ENCODE measurements at places on chromosomes 5 and 9.

- DNase-seq, result no peak
Observed at GRCh38 chr9:129036923-129037766, 719 bp downstream of the MIGA2 start.

GRCh38 chr5:155508673-155509072, 495.1 kb downstream of the KIF4B start:
- no peak for DNase-seq

DNA sequence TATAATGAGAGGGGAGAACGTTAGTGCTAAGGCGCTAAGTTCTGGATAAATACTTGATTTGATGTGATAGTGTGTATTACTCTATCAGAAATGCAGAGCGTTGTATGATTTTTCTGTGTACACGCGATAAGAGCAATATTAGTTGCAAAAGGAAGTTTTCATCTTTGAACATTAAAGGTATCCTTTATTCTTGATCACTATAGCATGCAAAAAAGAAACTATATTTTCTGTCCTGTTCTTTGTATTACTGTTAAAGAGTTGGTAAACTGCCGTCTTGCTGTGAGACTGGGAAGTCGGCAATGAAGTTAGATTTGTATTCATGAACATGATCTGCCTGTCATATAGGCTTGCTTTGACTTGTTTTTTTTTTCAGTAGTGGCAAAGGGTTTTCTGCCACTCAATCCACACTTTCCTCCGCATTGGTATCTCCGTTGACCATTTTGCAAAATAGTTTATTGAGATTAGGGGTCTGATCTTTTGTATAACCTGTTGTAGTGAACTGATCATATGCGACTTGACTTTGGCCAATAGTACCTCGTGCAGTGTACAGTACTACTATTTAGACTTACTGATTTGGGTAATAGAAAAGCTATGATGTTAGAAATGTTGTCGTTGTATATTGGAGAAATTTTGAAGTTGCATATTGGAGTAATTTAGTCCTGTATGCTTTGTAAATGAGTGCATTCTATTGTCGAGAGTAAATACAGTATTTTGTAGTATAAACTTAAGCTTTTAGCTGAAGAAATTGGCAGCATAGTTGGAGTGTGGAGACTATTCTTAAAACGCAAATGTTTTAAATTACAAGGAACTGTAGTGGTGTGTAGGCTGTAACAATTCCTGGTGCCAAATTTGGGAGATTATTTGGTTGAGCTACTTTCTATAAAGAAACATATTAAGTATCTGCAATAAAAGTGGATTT, 1.7 kb downstream of the DENND4C start:
- DNase-seq, result no peak

DNA sequence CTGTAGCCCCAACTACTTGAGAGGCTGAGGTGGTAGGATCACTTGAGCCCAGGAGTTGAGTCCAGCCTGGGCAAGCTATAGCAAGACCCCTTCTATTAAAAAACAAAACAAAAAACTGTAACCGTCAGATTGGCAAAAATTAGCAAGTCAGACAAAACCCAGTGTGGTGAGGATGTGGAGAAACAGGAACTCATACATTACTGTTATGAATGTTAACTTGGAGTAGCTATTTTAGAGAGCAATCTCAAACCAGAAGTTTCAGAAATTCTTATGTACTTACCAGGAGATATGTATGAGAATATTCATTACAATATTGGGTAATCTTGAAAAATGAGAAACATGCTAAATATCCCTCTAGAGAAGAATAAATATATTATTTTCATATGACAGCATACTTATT, 120.3 kb downstream of the INVS start:
- DNase-seq, result no peak

DNA sequence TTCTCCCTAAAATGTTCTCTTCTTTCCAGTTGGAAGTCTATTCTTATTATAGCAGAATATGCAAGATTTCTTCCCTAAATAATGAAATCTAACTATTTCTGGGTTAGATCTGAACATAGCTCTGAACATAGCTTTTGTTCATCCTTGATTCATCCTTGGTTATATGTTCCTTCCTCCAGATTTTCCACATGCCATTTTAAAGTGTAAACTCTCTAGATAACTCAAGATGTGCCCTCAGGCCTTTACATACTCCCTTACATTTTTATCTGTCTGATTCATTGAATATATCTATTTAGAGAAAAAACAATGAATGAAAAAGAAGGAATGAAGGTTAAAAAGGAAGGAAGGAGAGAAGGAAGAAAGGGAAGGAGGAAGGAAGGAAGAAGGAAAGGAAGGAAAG, 100.9 kb downstream of the FBXO38 start:
- peak; percentile 29 for DNase-seq

DNA sequence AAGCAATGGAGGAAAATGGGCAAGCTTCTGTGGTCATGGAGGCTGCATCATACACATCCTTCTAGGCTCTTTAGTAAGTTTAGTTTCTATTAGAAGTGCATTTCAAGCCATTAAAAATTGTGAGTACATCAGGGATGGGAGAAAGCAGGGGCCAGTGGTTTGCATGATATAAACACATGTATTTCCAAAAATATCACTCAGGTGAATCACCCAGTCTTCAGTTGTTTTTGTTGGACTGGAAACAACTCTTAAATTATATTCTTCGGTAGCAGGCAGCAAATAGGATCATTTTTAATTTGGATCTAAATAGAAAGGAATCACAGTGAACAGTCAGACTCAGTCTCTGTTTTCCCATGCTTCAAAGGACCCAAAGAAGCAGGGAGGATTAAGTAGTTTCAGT, 657.9 kb downstream of the TLR4 start:
- no peak for DNase-seq

- DNase-seq, result no peak
Observed at GRCh38 chr9:108095496-108095895, 605.9 kb upstream of the KLF4 start.

- DNase-seq, result no peak
Observed at GRCh38 chr5:14793851-14794250, 77.7 kb downstream of the ANKH start.

- DNase-seq, result no peak
Observed at GRCh38 chr5:180126716-180127681, 55.4 kb upstream of the RNF130 start.

DNA sequence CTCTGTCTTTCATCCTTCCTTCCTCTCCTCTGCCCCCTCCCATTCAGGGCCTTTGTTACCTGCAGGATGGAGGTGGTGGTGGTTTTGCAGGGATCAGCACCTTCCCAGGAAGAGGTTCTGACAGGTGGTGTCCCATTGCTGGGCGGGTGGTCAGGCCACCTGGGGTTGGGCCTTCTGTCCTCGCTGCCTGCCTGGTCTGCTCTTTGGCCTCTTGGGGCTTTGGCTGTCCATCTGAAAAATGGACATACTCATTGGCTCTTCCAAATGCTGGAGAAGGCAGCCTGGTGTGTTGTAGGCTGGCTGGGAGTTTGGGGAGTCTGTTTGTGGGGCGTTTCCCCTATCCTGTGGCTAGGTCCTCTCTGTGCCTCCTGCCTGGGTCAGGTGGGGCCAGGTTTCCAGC, 4.3 kb downstream of the RXRA start:
- DNase-seq, result no peak

- peak; percentile 45 for DNase-seq
Observed at GRCh38 chr5:74546796-74547195, 93.7 kb downstream of the ENC1 start.

- DNase-seq, result no peak
Observed at GRCh38 chr5:132746954-132747615, at the start of gene CCNI2. CCNI2 (plus strand) TSS chr5:132747426; CDS start chr5:132747496, 70 bp downstream.

DNA sequence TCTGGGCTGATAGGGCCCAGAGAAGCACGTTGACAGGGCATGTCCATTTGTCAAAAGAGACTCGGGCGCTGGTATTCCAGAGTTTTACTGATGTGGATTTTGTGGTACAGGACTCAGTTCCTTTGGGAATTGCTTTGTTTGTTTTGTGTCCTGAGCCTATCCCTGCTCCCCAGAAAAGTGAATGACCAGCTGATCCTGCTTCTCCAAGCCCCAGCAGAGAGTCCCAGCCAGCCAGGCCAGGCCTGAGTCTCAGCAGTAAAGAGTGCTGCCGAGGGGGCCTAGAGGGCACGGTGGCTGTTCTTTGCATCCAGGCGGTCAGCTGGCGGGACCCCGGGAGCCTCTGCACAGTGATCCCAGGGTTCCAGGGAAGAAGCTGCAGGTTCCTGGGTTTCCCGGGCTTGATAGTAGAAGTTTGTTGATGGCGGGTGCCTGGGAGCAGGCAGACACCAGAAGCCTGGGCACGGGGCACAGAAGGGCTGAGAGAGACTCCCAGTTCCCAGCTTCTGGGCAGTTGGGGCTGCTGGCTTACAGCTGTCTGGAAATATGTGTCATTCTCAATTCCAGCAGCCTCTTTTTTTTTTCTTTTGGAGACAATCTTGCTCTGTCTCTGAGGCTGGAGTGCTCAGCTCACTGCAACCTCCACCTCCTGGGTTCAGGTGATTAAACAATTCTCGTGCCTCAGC, 8.7 kb downstream of the PRDM12 start:
- peak; percentile 20 for DNase-seq

DNA sequence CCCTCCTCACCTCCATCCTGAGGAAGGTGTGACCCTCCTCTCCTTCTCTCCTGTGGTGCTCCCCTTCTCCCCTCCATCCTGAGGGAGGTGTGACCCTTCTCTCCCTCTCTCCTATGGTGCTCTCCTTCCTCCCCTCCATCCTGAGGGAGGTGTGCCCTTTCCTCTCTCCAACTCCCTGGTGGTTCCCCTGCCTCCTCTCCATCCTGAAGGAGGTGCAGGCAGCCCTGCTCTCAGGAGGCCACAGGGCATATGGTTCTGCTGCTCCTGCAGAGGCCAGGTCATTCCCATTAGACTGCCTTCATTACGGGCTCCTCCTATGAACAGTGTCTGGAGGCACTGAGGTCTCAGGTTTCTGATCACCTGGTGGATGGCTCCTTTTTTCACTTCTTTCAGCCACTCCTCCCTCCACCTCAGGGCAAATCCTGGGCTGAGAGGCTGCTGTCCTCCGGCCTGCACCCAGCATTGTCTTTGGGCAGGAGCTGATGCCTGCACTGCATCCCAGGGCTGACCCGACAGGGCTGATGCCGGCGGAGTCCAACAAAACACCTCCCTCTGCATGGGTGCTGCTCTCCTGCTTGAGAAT, 197.1 kb downstream of the MED10 start:
- DNase-seq, result no peak

- peak; percentile 43 for DNase-seq
Observed at GRCh38 chr5:171913987-171914273, 92.5 kb downstream of the FBXW11 start.

GRCh38 chr9:121185774-121186403, 15.8 kb downstream of the RAB14 start:
- DNase-seq, result no peak

- no peak for DNase-seq
Observed at GRCh38 chr5:104048231-104048630, 485.6 kb upstream of the NUDT12 start.

DNA sequence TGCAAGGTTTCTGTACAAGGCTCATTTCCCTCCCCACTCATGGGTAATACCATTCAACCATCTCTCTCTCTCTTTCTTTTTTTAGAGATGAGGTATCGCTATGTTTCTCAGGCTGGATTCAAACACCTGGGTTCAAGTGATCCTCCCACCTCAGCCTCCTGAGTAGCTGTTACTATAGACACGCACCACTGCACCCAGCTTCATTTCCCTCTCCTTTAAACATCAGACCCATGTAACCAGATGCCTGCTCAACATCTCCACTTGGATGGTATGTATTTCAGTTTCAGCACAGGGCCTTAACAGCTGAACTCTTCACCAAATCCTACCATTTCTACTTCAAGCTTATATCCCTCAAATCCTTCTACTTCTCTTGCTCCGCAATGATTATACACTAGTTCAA, 117.4 kb downstream of the SSBP2 start:
- no peak for DNase-seq

All from fibroblast of skin of back (primary cell).